ENCODE measurements at places on chromosomes 16 and 17. TPM values are rescaled to one million over a fixed set of nuclear protein-coding genes. Genes with fewer than 3 reads are reported as not detected.

Gene MLST8
- 69.2 TPM for total RNA-seq

Gene FOXC2
- total RNA-seq: 0.11 TPM

GRCh38 chr17:77802333-77802615 lies 156.2 kb upstream of the TNRC6C start:
- peaks cover 33% of the 10 kb centered on the region for H3K27me3 ChIP-seq
- no peak overlapping the region for H3K4me3 ChIP-seq
- H3K36me3 ChIP-seq: no peaks in the 10 kb centered on the region
- no peak for DNase-seq
- peaks cover 21% of the 10 kb centered on the region for H3K4me1 ChIP-seq

GRCh38 chr16:15782573-15783365 lies 74.1 kb downstream of the MYH11 start:
- H3K4me1 ChIP-seq: no peaks in the 10 kb centered on the region
- H3K27me3 ChIP-seq: no peaks in the 10 kb centered on the region
- no peaks in the 10 kb centered on the region for H3K36me3 ChIP-seq
- no peak overlapping the region for H3K4me3 ChIP-seq
- no peak for DNase-seq

DNA sequence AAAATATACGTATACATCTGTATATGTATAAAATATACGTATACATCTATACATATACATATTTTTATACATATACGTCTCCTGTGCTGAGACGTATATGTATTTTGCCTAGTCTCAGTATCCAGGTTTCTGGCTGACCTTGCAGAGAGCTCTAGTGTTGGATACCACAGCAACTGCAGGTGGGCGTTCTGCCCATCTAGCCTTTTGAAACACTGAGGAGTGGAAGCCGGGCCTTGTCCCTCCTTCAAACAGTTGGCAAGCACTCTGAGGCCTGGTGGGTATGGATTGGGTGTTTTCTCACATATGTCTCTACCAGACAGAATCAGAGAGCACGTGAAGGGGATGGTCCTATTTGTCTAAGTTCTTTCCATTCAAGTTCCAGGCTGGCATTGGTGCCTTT lies 39.4 kb upstream of the MRC2 start:
- no peak overlapping the region for H3K4me3 ChIP-seq
- DNase-seq: no peak
- H3K36me3 ChIP-seq: peaks cover 11% of the 10 kb centered on the region
- no peaks in the 10 kb centered on the region for H3K27me3 ChIP-seq
- no peak overlapping the region for H3K27ac ChIP-seq

Data from neural crest cell (in vitro differentiated cells).